Omental fat pad (tissue), 4 donors: ENCODE measurements at places on chromosomes 11 and 22.

- no peak for DNase-seq
These were observed 8.8 kb downstream of the SCGB2A1 start for GRCh38 chr11:62217191-62217748.

DNA sequence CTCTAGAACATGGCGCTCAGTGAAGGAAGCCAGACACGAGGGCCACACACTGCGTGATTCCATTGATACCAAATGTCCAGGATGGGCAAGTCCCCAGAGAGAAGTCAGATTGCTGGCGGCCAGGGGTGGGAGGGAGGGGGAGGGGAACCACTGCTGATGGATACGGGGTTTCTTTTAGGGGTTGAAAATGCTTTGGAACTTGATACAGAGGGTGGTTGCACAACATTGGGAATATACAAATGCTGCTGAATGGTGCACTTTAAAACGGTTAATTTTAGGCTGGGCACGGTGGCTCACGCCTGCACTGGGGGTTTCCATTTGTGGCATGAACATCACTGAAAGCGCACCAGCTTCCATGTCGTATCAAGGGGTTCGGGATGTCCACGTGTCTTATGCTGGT lies 5.1 kb downstream of the TSPO start:
- DNase-seq: no peak

- DNase-seq: no peak
These were observed at the start of gene LYVE1 for GRCh38 chr11:10568486-10568941. Gene LYVE1 (minus strand): TSS chr11:10568665. CDS start chr11:10568532, 133 bp downstream.

DNA sequence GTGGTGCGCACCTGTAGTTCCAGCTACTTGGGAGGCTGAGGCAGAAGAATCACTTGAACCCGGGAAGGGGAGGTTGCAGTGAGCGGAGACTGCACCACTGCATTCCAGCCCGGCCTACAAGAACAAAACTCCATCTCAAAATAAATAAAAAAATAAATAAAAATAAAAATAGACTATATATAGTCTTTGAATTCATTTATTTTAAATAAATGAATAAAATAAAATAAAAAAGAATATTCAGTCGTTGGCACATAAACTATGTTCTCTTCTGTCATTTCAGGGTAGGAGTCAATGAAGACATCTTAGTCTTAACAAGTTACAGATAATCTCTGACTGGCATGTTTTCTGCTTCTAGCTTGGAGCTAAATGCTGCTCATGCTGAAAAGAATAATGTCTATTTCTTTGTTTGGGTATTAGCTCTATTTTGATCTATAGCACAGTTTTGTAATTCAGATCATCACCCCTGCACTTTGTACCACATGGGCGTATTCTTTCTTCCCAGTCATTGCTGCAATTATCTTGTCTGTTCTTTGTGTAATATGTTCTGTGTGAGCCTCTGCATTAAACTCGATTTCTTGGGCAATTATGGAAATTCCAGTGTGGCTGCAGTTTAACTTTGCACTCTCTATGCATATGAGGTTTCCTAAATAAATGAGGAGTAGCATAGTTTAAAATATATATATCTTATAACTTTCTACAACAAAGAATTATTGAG lies 1.4 kb upstream of the MS4A14 start:
- no peak for DNase-seq

- no peak for DNase-seq
These were observed 98.8 kb downstream of the PRR5L start for GRCh38 chr11:36394926-36395325.

DNA sequence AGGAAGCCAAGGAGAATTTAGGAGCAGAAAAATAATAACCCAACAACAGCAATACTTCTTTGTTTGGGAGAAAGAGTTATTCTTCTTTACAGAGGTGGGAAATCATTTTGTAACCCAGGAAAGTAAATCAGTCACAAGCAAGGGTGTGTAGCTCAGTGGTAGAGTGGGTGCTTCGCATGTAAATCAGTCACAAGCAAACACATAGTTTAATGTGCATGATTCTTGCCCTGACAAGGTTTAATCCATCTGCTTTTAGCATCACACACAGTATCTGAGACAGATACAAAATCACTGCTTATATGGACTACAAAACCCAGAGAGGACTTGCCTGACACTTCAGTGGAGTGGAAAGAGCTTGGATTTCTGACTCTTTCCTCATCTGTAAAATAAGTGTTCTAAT lies 82.0 kb downstream of the RELT start:
- no peak for DNase-seq

GRCh38 chr11:131923309-131923708 lies 552.9 kb downstream of the NTM start:
- no peak for DNase-seq

- no peak for DNase-seq
These were observed 33.5 kb upstream of the FADD start for GRCh38 chr11:70169632-70170031.

DNA sequence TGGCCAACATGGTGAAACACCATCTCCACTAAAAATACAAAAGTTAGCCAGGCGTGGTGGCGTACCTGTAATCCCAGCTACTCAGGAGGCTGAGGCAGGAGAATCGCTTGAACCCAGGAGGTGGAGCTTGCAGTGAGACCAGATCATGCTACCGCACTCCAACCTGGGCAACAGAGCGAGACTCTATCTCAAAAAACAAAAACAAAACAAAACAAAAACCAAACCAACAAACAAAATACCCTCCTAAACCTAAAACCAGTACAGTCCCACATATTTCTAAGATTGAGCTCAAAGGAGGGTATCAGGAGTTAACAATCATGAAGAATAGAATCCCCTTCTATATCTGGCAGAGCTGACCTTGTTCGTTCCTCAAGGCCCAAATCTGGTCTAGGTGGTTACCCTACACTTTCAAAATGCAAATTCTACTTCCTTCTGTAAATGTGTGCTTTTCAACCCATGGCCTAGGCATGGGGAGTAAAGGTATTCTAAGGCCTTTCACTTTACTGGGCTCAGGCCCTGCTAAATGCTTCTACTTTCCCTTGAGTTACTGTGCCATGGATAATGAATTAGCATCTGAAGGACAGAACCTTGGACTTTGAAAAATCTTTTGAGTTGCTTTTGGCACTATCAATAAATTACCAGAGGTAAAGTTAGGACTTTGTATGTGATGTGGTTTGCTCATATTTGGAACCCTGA lies 10.4 kb upstream of the PPP2R1B start:
- DNase-seq: no peak

- DNase-seq: no peak
These were observed 19.0 kb downstream of the TSKU start for GRCh38 chr11:76802151-76802550.

- DNase-seq: no peak
These were observed 32.0 kb downstream of the TRIM66 start for GRCh38 chr11:8650401-8650990.

DNA sequence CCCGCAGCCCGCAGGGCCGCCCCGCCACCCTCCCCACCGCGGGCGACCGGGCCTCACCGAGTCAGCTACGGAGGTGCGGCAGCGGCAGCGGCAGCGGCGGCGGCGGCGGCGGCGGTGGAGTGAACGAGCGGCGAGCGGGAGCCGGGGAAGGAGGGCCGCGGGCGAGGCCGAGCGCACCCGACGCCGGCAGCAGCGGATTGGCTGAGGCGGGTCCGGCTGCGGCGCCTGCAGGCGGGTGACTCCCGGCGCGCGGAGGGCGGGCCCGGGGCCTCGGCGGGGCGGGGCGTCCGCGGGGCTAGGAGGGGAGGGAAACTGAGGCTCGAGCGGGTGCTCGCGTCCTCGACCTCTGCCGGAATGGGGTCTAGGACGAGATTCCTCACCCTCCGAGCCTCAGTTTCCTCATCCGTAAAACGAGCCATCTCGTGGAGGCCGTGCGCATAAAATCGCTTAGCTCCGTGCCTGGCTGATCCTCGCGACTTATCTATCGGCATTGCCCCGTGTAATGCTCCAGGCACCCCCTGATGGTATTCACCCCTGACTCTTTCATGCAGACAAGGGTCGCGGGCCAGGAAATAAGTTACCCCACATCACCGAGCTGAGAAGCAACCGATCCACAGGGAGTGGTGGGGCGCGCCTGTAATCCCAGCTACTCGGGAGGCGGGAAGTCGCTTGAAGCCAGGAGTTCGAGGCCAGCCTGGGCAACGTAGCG lies at the start of gene CPT1A:
TSS of gene CPT1A (minus strand) at position 199 of the 709 bp plus-strand sequence. CDS start 26,442 bp downstream, outside the sequence.
- no peak for DNase-seq

GRCh38 chr22:39364714-39365491 lies 15.1 kb downstream of the SYNGR1 start:
- DNase-seq: no peak

GRCh38 chr11:63916837-63917691 lies at the start of gene RCOR2:
Gene RCOR2 (minus strand): TSS chr11:63917164. CDS start chr11:63916456, 708 bp downstream.
- DNase-seq: no peak

DNA sequence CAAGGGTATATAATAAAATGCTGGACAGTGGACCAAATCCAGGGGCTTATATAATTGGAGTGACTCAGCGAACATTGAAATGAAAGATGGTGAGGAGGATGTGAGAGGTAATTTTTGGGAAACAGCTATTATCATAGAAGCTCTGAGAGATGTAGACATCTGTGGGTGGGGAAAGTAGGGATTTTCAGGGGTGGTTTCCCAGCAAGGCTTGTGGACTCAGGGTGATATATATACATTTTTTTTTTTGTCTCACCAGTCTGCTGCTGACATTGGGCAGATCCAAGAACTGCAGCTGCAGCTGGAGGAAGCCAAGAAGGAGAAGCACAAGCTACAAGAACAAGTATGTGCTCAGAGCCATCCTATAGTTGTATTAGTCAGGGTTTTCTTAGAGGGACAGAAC lies 208.1 kb downstream of the MYO18B start:
- no peak for DNase-seq

- no peak for DNase-seq
These were observed 937 bp upstream of the C1QTNF6 start for GRCh38 chr22:37188901-37189466.

- DNase-seq: no peak
These were observed 27.9 kb downstream of the ASCC2 start for GRCh38 chr22:29810216-29810615.

GRCh38 chr11:66881927-66882452 lies 25.1 kb downstream of the LRFN4 start:
- no peak for DNase-seq

- no peak for DNase-seq
These were observed 88.7 kb downstream of the PKNOX2 start for GRCh38 chr11:125253289-125253688.

DNA sequence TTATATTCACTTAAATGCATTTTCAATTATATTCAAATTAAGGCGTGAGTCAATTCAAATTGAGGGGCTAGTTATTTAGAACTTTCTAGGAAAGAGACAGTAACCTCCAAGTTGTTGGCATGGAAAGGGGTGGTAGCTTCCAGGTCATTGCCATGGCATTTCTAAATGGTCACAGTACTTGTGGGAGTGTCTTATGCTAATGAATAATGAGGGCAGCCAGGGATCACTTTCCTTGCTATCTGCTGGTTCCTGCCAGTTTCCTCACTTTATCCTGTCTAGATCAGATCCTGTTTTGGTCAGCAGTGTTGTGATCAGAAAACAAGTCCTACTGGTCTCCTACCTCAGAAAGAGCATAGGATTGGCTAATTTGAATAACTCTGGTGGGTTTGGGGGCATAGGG lies 21.8 kb upstream of the RNASEH2C start:
- DNase-seq: no peak

DNA sequence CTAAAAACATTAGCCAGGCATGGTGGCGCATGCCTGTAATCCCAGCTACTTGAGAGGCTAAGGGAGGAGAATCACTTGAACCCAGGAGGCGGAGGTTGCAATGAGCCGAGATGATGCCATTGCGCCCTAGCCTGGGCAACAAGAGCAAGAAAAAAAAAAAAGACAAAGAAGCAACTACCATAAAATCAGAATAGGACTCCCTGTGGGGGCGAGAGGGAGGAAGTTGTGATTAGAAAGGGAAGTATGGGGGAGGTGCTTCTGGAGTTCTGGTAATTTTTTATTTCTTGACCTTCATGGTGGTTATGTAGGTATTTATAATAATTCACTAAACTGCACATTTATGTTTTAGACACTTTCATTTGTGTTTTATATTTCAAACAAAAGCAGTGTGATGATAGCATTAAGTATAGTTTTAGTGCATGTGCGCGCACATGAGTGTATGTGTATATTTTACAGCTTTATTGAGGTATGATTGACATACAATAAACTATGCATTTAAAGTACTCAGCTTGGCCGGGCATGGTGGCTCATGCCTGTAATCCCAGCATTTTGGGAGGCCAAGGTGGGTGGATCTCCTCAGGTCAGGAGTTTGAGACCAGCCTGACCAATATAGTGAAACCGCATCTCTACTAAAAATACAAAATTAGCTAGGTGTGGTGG lies 43.5 kb downstream of the SIK2 start:
- DNase-seq: no peak

DNA sequence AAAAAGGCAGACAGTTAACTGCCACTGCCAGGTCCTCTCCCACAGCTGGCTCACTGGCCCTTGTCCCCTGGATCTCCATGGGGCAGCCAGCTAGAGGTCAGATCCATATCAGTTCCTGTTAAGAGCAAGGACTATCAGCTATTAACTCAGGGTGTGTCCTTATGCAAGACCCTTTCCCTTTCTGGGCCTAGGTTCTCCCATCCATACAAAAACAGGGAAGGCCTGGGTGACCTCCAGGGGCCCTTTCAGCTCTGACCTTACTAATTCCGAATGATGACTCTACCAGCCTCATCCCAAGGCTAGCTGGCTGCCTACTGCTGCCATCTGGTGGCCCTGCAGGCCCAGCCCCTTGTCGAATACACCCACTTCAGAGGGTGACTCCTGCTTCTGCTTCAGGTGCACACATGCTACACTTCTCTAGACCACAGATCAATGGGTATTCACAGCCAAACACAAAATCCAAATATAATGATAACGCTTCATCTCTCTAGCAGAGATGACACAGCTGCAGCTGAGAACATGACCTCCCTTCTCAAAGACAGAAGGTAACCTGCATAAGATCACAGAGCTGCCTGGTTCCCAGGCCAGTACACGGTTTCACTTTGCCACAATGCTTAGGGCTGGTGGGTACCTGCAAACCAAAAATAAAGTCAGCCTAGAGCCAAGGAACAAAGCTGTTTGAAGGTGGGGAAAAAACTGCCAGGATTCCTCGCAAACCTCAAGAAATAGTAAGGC lies 34.1 kb downstream of the SERGEF start:
- no peak for DNase-seq

DNA sequence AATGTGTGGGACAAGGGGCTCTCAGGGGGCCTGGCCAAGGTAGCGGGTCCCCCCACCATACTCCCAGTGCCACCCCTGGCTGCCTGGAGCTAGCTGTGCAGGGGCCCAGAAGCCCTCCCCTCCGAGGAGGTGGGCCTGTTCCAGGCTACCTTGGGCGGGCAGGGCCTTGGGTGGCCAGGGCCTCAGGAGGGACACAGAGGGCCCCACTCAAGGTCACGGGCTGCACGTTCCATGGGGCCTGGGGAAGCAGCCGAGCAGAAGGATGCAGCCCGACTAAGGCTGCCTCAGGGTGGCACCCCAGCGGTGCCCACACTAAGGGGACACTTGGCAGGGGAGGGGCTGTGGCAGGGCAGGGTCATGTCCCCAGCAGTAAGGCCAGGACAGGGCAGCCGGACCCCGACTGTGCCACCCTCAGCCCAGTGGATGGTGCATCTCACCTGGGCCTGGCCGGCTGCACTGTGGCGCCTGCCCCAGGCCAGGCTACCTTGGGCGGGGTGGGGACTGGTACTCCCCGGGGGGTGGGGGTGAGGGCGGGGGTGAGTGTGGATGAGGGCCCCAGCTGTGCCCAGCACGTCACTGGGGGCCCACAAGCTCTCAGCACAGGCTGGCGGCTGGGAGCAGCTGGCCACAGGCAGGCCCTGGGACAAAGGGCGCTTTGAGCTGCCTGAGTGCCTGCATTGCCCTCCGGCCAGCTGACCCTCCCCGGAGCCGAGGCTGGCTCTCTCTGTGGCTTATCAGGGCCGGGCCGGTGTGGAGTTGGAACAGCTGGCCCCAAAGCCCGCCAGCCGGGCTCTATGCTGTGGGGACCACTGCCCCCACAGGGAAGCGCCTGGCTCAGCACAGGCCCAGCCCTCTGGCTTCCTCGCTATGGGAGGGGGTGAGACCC lies 117.1 kb downstream of the KCNQ1 start:
- DNase-seq: no peak
